ENCODE measurements at places on chromosomes 13 and 19.

DNA sequence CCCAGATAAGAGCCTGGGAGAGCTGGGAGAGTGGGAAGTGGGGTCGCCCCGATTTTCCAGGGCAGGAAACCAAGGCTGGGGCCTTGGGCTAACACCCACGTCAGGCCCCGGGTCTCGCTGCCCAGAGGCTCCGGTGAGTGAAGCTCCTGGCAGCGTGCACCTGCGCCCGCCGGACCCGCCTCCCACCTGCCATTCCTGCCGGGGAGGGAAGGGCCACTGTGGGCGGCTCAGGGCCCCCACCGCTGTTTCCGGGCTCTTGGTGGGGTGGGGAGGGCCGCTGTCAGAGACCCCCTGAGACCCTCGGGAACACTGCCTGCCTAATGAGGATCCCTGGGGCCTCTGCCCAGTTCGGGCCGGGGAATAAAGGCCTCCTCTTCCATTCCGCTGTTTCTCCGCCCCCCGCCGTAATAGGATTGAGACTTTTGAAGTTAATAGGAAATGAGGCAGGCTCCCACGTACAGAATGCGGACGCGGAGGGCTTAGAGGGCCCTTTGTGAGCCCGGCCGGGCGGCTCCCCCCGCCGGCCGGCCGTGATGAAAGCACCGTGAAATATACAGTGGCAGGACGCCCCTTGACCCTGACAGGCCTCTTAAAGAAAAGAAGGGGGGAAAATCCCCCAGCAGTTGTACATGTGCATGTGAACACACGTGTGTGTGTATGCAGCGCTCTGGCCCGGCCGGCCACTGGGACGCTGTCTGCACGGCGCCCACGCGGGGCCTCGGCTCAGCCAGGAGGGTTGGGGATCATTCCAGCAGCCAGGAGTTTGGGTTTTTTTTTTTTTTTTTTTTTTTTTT lies 33.2 kb downstream of the EFNA2 start:
- no peak for DNase-seq

GRCh38 chr13:21934284-21934683 lies 263.4 kb downstream of the FGF9 start:
- no peak for DNase-seq

DNA sequence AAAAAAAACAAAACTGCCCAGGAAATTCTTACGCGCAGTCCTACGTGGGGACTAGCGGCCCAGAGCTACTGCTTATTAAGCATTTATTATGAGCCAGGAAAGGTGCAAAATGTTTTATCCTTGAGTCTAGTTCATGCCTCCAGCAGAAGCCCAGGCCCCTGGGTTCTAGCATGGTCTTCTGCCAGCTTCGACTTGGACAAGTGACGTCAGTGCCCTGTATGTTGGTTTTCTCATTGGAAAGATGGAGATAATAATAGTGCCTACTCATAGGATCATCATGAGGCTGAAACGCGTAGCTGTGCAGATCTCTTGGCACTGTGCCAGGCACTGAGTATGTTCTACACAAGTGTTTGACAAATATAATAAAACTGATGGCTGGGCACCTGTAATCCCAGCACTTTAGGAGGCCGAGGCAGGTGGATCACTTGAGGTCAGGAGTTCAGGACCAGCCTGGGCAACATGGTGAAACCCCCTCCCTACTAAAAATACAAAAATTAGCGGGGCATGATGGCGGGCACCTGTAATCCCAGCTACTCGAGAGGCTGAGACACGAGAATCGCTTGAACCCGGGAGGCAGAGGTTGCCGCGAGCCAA lies 12.4 kb upstream of the SULT2B1 start:
- DNase-seq = no peak

DNA sequence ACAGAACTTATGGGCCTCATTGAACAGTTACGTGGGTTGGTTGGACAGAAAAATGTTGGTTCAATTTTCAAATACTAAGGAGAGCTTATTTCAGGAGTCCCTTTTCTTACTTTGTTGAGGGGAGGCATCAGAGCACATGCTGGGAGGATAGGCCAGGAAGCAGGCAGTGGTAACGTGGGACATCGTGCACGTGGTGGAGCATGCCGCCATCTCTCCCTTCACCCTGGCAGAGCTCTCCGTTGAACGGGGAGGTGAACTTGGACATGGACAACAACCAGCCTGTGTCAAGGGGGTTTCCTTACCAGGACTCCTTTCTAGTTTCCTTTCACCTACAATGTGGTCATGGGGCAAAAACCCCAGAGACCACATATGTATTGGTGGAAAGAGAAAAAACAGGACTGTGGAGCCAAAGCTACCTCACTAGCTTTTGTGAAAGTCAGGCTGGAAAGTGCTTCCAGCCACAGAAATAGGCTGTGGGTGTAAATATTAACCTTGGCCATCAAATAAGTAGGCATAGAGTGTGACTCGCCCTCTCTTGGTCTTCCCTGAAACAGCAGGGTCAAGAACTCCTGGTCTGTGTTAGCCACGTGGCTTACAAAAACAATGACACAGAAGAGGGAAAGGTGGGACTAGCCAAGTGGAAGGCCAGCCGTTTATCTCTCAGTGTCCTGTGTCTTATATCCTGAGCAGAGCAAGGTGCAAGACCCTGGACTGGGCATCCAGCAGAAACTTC lies 14.4 kb downstream of the MICOS13 start:
- no peak for DNase-seq

DNA sequence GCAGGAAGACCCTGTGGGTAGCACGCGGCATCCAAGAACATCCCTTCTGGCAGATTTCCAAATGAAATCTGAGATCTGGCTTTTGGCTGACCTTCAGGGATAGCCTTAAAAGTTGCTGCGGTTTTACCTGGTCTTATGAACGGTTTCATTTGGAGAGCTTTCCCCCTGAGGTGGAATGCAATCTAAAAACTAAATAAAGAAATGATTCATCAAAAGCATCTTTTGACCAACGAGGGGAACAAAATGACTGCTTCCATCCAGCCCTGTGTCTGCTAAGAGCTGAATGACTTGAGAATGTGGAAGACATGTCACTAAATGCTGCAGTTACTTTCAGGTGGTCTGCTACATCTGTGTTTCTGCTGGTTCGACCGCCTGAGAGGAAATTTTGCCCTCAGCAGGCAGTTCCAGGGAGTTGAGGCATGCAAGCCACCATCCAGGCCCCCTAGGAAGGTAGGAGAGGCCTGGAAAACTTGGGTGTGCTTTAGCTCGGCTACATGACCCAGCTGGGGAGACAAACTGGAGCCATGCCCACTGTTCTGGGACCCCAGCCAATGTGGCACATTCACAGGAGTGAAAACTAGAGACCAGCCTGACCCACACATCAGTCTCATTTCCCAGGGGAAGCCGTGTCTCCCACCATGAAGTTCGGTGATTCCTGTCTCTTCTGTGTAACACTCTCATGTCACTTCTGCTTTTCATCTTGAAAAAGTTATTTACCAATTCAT lies 175.1 kb upstream of the KL start:
- no peak for DNase-seq

DNA sequence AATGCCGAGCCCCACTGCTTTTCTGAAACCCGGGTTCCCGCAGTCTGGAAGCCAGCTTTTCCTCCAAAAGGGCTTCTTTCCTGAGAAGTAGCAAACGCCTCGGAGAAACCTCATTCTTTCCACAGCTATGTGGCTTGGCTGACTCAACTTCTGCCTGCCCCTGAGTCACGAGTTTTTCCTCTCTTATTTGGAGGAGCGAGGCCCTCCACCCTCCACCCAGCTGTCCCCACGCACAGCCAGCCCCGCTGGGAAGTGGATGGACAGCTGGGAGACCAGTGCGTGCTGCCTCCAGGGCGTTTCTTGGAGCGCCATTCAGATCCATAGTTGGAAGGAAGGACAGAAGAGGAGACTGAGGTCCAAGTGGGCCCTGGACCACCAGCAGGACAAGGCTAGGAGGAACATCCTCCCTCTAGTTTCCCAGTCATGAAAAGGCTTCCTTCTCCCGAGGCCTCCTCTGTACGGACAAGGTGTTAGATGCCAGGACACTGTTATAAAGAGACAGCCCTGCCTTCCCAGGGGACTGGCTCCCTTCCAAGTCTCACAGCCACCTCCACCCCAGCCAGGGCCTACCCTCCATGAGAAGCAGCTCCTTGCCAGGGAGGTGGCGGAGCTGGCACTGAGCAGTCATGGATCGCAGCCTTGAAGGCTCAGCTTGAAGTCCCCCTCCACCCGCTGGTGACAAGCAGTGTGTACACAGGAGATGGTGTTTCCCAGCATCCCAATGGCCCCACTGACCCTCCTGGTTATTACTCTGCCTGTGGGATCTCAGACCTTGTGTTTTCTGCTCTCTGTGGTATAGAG lies 2.5 kb upstream of the PLEKHF1 start:
- DNase-seq = peak; percentile 11

GRCh38 chr19:50836543-50837195 lies 3.3 kb upstream of the KLK15 start:
- DNase-seq = no peak

DNA sequence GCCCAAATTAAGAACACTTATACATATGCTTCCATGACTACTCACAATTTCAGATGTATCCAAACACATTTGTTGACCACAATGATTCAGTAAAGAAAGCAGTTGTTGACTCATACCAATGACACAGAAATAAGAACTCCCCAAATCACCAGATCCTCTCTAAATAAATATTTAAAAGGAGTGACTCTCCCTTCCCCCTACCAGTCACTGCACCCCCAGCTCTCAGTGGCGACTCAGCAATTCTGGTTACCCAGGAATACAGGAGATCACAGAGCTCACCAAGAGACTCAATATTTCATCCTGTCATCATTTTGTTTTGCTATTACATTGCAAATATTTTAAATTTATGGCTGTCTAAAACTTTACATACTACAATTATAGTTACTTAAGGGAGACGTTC lies 131.5 kb downstream of the RGCC start:
- DNase-seq = no peak

DNA sequence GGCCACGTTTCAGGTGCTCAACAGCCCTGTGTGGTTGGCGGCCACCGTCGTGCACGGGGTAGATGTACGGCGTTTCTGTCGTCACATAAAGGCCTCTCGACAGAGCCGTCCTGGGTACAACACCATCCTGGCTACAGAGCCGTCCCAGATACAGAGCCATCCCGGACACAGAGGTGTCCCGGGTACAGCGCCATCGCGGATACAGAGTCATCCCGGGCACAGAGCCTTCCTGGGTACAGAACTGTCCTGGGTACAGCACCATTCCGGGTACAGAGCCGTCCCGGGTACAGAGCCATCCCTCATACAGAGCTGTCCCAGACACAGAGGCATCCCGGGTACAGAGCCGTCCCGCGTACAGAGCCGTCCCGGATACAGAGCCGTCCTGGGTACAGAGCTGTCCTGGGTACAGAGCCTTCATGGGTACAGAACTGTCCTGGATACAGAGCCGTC lies 222.7 kb upstream of the SOX1 start:
- DNase-seq = no peak

- no peak for DNase-seq
These were observed 20.4 kb upstream of the ATP8A2 start for GRCh38 chr13:25351404-25351803.

GRCh38 chr13:49858178-49858856 lies 65.8 kb upstream of the KPNA3 start:
- DNase-seq = no peak

DNA sequence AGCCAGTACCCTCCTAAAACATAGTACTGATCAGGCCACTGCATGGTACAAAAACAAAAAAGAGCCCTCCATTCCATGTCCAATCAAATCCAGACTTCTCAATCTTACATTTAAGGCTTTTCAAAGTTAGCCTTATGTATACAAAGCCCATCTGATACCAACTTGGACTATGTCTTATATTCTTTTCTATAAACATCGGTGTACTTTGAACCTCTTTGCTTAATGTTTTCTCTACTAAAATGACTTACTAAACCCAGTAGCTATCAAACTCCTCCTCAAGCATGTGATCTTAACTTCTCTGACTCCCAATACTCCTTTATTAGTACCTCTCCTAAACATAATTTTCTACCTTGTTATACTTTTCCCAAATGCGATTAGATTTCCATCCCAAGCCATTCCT lies 14.8 kb downstream of the TSC22D1 start:
- no peak for DNase-seq

DNA sequence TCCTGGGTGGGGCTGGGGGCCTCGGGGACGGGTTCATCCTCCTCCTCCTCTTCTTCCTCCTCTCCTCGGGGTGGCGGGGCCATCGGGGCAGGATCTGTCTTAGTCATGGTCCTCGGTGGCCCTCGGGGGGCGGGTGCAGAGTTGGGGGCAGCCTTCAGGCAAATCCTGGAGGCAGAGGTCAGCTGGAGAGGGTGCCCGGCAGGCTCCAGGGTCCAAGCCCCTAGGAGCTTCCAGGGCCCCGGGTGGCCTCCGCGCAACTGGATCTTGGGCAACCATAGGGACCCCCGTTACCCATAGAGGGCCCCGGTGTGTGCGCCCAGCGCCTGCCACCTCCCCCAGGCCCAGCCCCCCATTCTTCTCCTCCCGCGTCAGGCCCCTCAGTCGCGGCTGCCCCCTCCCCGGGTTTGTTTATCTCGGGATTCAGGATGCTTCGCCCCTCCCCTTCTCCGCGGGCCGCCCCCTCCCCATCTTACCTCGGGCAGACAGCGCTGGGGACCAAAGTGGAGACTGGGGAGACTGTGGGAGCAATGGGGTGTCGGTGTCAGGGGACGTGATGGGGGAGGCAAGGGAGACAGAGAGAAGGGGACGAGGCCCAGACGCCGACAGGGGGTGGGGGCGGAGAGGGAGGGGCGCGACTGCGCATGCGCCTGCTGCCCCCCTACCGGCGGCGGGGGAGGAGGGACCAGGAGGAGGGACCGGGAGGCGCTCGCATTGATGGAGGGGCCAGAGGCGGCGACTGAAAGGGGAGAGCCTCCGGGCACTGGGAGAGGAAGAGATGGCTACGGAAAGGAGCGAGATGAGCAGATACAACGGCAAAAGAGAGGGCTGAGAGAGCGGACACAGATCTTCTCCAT lies at the start of gene CLIP3:
Gene CLIP3, minus strand, starts transcription at position 623 of the 854 bp plus-strand sequence. Its CDS starts 516 bp downstream, at position 107.
- no peak for DNase-seq

DNA sequence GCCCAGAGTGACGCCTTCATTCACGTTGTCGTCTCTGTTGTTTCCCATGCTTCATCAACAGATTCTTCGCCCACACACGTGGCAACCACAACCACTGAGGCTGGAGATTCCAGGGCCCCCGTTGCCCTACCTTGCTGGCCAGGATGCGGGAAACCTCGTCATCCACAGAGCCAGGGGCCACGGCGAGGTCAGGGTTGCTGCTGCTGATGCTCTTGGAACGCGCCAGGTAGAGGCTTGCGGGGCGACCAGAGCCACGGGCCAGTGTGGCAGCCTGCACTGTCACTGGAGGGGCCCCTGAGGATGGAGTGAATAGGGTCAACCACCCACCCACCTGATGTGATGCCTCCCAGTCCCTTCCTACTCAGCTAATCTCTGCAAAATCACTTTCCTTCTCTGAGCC lies 6.3 kb upstream of the ANGPTL8 start:
- no peak for DNase-seq

GRCh38 chr13:90542959-90543505 lies 804.5 kb upstream of the MIR17HG start:
- no peak for DNase-seq
